ENCODE measurements at places on chromosomes 1 and 21.

GRCh38 chr1:93579891-93580290, 101.7 kb downstream of the BCAR3 start:
- peak; percentile 51 for DNase-seq

GRCh38 chr1:68791800-68792199, 294.9 kb upstream of the DEPDC1 start:
- no peak for DNase-seq

DNA sequence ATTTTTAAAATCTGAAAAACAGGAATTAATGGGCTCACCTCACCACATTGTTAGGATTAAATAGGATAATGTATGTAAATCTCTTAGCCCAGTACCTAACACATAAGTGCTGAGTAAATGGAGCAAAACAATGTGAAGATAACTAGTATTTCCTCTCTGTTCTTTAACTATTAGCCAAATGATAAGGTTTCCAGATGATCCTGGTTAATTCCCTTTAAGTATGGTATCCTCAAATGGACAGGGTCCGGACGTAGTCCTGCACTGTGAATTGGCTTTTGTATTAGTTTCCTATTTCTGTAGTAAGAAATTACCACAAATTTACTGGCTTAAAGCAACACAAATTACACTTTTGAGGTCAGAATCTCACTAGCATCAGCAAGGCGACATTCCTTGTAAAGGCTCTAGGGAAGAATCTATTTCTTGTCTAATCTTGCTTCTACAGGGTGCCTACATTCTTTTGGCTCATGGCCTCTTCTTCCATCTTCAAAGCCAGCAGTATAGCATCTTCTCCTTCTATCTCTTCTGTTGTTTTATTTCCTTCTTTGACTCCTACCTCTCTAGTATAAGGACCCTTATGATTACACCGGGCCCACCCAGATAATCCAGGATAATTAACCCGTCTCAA, 17.1 kb downstream of the SCAF4 start:
- no peak for DNase-seq

DNA sequence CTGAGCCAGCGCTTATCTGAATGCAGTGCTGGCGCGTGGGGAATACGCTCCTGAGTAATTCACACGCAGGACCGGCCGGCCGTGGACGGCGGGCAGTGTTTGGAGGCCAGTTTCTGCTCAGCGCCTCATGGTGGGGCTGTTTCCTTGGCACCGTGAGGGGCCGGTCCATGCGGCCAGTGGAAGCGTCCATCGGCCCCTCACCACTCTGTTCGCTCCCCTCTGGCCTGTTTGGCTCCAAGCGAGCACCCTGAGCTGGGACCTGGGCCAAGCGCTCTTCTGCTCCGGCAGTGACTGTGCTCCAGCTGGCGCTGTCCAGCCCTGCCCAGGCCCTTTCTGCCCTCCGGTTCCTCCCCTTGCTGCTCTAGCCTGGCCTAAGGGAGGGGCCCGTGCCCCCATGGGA, 16.3 kb upstream of the PLCH2 start:
- no peak for DNase-seq

DNA sequence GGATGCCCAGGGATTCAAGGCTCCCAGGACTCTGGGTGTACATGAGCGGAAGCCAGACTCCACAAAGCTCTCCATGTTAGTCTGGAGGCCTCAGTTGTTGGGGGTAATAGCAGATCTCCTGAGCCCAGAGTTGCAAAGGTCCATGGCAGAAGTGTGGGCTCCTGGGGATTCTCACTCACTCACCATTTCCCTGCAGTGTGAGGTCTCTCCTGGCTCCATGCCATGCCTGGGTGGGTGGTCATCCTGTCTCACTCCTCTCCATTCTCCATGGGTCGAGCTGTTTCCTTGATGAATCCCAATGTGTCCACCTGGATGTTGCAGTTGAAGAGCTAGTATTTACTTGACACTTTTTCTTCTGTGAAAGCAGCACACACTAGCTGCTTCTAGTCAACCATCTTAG, 156.8 kb upstream of the LRRC7 start:
- DNase-seq, result no peak

GRCh38 chr1:89261926-89262515, 10.6 kb downstream of the GBP5 start:
- DNase-seq, result no peak

- DNase-seq, result no peak
Observed at GRCh38 chr1:75203415-75204277, 69.5 kb downstream of the LHX8 start.

- DNase-seq, result no peak
Observed at GRCh38 chr1:180232521-180233043, 2.5 kb downstream of the LHX4 start.

- no peak for DNase-seq
Observed at GRCh38 chr1:11134251-11134897, 34.7 kb upstream of the EXOSC10 start.

- no peak for DNase-seq
Observed at GRCh38 chr1:172338295-172338735, 82.2 kb upstream of the C1orf105 start.

DNA sequence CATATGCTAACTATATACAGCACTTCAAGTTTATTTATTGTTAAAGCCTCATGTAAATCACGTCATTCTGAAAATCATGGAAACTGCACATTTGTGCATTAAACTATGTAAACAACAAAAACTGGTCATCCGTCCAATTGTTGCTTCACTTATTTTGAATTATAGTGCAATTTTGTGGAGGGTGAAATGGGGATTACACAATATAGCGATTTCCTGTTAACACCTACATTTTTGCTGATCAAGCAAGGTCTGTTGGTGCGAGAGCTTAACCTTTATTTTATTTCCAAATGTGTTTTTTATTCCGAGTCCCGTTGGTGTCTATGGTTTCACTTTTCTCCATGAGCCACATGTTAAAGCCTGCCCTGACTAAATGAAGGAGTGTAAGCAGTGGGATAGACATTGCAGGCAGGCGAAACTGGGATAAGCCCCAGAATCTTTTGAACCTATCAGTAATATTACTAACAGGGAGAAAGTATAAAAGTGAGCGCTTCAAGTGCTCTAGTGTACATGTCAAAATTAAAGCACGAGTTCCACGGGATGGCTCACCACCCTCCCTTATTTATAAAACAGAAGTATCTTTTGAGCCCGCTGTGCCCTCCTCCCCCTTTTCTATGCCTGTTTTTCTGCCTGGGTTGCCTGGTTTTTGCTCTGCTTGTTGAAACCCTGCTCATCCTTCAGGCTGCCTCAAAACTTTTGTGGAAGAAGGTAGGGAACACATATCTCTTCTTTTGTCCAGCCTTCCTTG, 120.7 kb downstream of the NFIA start:
- no peak for DNase-seq

DNA sequence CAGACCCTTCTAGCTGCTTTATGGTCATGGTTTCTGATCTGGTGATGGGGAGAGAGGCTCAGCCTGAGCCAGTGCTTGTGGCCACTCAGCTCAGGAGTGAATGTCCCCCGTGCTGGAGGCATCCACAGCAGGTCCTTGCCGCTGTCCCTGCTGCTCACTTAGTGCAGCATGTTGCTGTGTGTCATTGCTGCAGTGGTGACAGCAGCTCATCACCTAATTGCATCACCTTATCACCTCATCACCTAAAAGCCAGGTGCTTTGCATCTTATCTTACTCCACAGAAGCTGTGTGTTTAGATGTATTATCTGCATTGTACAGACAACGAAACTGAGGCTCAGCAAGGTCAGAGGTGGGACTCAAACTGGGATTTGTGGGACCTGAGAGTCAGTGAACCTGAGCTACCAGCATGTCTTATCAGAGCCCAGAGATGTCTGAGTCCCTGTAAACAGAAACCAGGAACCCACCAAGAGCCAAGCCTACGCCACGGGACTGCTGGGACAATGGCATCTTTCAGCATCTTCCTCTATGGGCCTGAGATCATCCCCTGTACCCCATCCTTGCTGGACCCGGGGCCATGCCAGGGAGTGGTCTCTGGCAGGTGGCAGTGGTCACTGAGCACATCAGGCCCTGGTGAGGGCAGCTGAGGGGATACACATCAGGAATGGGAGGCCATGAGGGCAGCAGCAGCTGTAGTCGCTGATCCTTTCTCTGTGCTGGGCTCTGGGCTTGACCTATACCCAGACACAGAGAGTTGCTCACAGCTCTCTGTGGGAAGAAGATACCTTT, 6.5 kb downstream of the PODN start:
- DNase-seq, result no peak

DNA sequence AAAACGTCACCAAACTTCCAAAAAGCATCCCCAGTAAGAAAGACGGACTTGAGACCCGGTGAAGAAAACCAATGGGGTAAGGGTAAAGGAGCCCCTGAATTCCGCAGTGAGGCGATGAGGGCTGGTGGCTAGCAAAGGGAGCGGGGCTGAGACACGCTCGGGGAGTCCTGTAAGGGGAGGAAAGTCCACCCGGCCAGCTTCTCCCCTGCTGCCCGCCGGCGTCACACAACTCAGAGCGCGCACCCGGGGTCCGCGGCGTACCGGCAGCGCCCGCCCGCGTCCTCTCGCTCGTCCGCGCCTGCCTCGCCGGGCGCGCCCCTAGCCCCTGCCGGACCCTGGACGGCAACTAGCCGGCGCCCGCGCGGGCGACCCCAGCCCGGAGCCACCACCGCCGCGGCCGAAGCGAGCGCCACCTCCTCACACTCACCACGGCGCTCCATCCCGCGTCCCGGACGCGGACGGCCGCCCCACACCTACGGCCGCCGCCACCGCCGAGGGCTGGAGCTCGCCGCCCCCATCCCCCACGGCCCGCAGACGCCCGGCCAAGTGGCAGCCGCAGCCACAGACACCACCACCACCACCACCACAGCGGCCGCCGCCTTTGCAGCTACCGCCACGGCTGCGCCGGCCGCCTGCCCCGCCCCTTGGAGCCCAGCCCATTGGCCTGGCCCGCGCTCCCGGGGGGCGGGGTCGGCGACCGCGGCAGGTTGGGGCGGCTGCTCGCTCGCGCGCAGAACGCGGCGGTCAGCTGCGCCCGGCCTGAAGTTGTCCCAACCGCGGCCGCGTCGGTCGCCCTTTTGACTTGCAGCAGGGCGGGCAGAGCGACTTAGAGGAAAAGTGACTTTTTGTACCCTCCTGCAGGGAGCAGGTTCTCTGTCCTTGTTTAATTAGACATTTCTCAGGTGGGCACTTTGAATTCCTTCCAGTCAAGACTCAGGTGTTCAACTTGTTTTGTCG, 10.0 kb upstream of the ARHGAP29 start:
- no peak for DNase-seq

DNA sequence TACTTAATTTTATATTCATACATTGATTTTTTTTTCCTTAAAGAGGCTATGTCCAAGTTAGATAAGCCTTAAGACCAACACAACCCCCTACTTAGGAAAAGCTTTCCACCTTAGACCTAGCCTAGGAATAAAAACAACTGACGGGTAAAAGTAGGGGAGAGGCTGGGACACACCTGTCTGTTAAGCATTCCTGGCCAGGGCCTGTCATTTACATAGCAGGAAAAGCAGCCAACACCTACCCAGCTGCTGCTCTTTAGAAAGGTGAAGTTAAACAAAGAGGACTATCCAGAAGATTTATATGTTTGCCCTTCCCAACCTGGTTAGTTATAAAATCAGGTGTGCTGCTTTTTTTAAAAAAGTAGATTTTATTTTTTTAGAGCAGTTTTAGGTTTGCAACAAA, 29.1 kb upstream of the SAMD13 start:
- DNase-seq, result no peak

- no peak for DNase-seq
Observed at GRCh38 chr21:35399706-35400105, 350.6 kb upstream of the RUNX1 start.

GRCh38 chr1:208524925-208525324, 280.7 kb upstream of the PLXNA2 start:
- DNase-seq, result no peak

DNA sequence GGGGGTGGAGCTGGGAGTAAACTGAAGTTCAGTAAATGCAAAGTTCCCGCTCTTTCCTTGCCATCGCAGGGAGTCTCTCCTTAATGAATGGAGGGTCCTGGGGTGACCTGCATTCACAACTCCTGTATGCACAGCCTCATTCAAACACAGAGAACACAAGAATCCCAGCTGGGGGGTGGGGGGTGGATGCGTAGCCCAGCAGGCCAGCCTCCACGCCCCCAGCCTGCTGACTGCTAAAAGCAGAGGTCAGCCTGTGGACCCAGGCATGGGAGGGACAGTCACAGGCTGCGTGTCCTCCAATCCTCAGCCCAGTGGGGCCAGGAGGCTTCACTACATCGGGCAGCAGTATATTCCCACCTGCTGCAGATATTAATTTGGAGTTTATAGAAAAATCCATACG, 263.1 kb downstream of the GRIK3 start:
- no peak for DNase-seq

DNA sequence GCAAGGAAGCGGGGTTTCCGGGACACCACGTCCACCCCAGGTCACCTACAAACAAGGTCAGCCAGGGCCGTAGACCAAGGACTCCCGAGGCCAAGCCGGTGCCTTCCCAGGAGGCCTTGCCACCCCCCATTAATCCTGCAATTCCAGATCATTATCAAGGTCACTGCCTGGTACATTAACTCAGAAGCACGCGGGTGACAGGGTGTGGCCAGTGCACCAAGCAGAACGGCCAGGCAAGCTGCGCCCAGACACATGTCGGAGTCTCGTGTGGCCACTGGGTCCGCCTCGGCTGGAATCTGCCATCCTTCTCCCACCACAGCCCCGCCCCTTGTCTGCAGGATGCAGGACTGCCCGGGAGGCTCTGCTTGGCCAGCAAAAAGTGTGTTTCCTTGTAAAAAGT, 144.7 kb downstream of the PRDM16 start:
- no peak for DNase-seq

DNA sequence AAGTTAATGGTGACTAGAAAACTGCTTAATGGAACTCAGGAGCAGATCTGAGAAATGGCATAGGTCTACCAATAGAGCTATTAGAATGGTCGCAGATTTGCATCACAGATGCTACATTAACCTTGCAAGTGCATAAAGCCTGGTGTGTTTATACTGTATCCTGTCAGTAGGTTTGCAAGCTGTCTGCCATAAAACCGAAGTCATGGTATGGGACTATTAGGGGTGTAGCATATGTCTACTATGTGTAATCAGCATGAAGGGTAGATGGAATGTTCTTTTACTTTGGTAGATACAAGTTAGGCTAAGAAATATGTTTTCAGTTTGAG, 574.2 kb upstream of the ADGRL2 start:
- DNase-seq, result no peak

GRCh38 chr21:42290505-42290904, 24.7 kb downstream of the TFF3 start:
- DNase-seq, result no peak

DNA sequence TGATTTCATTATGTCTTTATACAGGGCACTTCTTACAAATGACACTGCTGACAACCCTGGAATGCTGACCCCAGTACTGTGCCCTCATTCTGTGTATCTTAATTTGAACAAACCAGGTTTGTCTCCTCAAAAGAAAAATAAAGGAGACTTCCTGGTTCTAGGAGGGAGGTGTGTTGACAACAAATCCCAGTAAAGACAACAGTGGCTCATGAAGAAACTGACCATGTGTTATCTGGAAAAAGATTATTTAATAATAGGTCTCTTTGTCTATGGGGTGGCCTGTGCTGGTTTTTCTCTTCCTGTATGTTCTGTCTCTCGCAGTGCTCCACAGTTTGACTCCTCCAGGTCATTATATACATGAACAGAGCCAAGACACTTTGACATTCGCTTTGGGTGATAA, 454.6 kb downstream of the LMO4 start:
- no peak for DNase-seq
